NCI-H1694 treated with DMSO at 0.1 percent for 48 hours (cell line): ENCODE measurements at places on chromosomes 3 and 15.

- DNase-seq, result no peak
Measured at GRCh38 chr3:34842706-34843480, 796.4 kb upstream of the ARPP21 start.

DNA sequence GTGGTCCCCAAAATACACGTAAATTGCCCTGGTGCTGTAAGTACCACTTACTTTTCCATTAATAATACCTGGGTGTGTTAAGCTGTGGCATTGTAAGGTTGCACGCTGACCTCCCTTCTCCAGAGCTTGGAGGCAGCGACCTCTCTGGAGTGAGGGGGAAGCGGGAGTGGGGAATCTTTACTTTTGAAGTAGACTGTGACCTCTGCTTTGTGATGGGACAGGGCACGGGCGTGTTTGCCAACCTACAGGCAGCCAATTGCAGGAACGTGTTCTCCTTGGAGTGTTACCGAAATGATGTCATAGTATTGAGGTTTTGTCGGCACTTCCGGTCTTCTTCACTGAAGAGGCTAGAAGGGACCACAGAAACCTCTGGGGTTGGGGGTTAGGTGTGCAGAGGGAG is 227.3 kb upstream of the C2CD4B start:
- DNase-seq, result no peak

- no peak for DNase-seq
Measured at GRCh38 chr15:91564631-91565030, 288.9 kb upstream of the SLCO3A1 start.

DNA sequence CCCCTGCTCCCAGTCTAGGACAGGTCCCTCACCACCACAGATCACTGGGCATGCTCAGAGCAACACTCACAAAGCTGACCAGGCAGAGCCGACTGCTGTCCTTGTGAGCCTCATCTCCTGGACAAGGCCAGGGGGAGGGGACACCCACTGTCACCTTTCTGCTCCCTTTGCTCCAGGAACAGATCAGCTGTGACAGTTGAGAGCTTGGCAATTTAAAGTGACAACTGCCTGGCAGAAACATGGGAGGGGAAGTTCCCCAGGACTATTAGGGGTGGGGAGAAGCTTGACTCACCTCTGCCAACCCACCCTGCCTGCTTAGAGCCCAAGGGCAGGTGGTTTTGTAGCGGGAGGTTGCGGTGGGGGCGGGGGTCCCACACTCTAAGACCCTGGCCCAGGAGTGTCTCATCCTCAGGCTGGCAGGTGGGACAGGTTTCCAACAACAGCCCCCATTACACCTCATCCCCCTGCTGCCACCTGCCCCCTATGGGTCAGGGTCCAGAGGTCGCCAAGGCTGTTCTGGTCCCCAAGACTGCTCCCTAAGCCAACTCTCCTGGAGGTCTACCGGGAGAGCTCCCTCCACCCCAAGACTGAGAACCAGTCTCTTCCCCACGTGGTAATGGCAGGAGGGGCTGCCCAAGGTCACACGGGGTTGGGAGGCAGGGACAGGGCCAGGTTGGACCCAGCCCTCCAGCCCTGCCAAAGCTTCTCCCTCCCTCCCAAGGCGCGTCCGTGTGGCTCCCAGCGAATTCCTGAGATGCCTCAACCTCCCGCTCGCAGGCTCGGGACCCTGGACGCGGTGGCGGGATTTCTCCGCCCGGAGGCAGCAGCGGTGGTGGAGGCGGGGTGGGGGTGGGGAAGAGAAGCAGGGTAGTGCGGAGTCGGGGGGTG is 80.4 kb downstream of the IQSEC1 start:
- DNase-seq, result no peak

- DNase-seq, result no peak
Measured at GRCh38 chr3:148389916-148390315, 307.8 kb upstream of the AGTR1 start.

GRCh38 chr15:100330221-100330620 is 11.6 kb downstream of the ADAMTS17 start:
- no peak for DNase-seq

- no peak for DNase-seq
Measured at GRCh38 chr3:187196573-187197334, 532 bp upstream of the RTP1 start.

DNA sequence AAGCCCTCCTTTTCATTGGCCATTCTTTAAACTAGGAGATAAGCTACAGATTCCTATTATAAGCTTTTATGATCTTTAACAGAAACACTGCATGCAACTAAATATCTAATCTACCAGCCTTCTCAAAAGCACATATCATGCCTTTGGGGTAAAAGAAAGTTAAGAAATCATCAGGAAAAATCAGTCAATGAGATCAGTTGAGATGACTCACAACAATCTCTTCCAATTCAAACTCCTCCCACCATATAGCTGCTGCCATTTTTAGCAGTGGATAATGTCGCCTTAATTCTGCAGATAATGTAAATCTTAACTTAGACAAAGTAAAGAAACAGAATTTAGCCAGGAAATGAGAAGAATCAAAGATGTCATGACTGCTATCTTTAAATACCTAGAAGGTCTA is 135.2 kb upstream of the BCL6 start:
- no peak for DNase-seq

GRCh38 chr3:107117922-107118536 is 259.2 kb upstream of the CCDC54 start:
- peak; percentile 84 for DNase-seq

DNA sequence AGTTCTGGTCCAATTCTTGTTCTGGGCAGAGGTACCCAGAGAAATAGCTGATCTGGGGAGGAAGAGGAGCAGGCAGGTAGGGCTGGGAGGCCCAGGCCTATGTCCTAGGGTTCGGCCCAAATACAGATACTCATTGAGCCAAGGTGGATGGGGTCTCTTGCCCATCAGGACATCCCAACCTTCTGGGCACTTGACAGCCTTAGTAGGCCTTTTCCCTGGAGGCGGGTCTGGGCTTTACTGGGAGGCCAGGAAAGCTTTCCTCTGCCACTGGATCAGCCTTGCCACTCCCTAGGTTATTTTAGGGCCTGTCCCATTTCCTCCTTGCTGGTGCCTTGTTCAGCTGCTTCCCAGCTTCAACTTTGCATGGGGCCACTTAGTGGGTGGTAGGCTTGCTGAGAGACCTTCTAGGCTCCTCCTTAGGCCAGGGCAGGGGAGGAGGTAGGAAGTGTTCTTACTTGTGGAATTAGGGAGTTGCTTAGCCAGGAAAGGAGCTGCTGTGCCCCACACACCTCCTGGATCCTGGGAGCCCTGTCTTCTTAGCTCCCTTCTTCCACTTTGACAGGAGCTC is 9.7 kb downstream of the TEX264 start:
- no peak for DNase-seq

DNA sequence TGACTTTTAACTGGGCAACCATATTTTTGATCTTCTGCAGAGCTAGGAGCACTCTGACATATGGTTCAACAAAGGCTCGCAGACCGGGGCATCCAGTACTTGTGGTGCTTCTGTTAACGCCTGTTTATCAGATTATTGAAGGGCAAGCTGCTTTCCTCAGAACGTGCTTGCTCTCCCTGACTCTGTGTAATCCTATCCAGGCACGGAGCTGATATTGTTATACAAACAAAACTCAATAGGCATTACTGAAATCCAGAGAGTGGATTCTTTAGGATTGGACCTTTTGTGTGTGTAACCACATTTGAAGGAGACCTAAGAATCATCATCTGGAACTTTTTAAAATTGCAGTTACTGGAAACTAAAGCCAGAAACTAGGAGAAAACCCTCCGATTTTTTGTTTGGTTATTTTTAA is 246.5 kb downstream of the PTPRG start:
- DNase-seq, result peak; percentile 20

DNA sequence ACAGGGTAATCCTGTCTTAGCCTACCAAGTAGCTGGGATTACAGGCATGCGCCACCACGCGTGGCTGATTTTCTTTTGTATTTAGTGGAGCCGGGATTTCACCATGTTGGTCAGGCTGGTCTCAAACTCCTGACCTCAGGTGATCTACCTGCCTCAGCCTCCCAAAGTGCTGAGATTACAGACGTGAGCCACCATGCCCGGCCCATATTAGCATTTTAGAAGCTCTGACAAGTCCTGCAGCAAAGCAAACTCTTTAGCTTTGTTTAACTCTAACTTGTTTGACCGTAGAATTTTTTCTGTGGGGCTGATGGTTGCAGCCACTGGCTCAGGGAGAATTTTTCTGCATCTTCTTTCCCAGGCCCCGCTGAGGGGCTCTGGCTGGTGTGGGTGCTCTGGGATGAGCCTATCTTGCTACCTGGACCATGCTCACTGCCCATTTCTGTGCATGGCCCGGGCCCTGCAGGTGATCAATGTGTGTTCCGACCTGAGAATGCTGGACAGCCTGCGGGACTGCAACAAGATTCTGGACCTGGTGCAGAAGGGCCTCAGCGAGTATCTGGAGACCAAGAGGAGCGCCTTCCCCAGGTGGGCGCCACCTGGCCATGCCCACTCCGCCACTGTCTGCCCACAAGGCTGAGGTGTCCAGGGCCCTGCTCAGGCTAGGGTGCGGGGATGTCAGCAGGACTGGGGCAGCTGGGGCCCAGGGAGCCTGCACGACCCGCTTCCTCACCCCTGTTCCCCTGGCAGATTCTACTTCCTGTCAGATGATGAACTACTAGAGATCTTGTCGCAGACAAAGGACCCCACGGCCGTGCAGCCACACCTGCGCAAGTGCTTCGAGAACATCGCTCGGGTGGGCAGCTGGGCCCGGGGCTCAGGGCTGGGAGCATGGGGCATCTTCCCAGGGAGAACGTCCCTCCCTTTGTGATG is 41.3 kb downstream of the DNAH1 start:
- no peak for DNase-seq

DNA sequence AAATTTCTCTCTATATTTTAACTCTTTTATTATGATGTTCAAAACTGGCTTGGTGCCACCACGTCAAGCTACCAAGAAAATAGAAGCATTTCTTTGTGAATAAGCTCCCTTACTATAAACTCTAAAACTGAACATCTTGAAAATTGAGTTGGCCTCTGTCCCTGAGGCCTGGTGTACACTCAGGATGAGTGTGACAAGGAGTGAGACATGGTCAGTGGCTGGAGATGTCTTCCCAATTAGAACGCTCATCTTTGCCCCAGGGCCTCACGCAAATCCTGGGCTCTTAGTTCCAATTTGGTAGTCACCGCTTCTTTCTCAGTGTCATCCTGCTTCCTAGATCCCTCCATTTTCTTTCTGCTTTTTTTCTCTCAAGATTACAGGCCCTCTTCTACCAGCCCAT is 26.2 kb downstream of the SLC2A2 start:
- no peak for DNase-seq

GRCh38 chr3:49500205-49500731 is 30.2 kb downstream of the DAG1 start:
- no peak for DNase-seq

GRCh38 chr15:56205061-56205876 is 38.4 kb downstream of the RFX7 start:
- no peak for DNase-seq

GRCh38 chr15:89341316-89342005 is 6.8 kb upstream of the POLG start:
- no peak for DNase-seq

DNA sequence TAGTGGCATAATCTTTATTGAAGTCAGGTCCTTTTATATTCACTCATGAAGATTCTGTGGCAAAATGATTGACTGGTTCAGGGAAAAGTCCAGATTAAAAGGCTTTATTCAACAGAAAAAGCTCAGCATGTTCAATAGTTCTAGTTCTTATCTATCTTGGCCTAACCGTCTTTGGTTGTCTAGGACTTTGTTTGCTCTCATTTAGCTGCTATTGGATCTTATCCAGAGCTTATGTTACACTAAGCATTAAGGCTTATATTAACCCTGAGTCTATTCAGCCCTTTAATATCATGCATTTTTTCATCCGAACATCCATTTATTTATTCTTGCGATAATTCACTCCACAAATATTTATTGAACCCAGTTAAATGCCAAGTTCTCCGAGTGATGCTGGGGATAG is 601.0 kb upstream of the SGO1 start:
- DNase-seq, result no peak

DNA sequence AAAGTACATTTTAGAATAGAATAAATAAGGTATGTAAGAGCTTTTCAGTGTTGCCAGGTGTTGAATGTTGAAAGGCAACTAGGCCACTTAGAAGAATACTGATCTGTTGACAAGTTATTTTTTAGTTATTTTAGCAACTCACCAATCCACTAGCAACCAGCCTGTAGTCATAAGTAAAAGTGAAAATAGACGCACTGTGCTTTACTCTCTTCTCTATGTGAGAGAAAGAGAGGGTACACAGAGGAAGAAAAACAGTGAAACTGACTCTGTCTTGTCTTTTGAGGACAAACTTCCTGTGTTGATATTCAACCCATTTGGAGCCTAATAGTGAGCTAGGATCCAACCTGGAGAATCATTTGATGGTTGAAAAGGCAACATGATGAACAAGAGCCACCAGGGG is 327.1 kb upstream of the GOLIM4 start:
- DNase-seq, result no peak

GRCh38 chr3:53749448-53749847 is 96.8 kb downstream of the CHDH start:
- DNase-seq, result no peak

DNA sequence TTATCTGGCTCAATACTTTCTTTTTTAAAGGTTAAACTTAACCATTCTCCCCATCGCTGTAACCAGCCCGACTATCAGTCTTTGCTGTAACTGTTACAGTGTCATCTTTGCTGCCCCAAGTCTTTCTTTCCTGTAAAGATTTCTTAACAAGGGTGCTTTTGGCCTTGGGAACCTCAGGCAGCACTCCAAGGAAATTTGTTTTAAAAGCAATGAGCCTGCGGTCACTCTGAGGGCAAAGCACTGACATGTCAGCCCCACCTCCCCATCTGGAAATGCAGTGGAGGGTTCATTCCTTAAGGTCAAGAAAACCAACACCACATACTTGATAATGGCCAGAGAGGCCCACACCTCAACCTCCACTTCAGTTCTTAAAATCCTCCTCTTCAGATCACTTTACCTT is 3.2 kb downstream of the TRANK1 start:
- no peak for DNase-seq

- DNase-seq, result no peak
Measured at GRCh38 chr3:121654493-121655385, 6.0 kb downstream of the HCLS1 start.

GRCh38 chr3:4147556-4148118 is 155.5 kb upstream of the SETMAR start:
- DNase-seq, result no peak

- no peak for DNase-seq
Measured at GRCh38 chr3:143348486-143349327, 229.1 kb downstream of the CHST2 start.

- DNase-seq, result no peak
Measured at GRCh38 chr3:129567939-129568338, 25.0 kb downstream of the H1-8 start.

DNA sequence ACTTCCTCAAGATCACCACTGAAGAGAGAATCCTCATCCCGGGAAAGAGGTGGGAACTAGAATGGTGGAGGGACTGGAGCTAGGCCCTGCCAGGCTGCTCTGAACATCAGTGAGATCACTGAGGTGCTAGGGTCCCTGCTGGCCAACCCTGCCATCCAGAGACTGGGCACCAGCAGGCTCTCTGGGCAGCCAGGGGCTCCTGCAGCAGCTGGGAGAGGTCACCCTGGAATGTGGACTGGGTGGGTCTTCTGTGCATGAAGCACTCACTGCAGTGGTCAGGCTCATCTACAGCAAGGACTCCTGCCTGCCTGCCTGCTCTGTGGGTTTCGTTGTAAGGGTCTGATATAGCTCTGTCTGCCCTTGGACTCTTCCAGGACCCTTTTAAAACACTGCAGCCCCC is 24.9 kb downstream of the ALS2CL start:
- no peak for DNase-seq
